GM03348 (cell line): ENCODE measurements at places on chromosomes 4 and X.
A peak's percentile ranks its signal among the peaks of the same experiment; 100 is the strongest.

DNA sequence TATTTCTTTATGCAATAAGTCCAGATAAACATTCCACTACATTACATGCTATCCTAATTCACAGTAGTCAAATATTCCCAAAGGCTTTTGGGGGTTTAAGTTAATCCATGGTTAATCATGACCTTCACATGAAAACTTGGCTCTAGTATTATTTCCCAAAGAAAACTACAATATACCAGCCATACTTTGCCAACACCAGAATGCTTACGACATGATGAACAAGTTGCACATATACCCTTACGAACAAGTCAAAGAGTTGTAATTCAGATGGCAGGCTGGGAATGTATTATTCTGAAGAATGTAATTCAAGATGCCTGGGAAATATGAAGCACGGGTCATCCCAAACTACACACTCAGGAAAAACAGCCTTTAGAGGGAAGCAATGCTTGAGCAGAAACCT lies 499.6 kb downstream of the PPARGC1A start:
- no peak for DNase-seq

DNA sequence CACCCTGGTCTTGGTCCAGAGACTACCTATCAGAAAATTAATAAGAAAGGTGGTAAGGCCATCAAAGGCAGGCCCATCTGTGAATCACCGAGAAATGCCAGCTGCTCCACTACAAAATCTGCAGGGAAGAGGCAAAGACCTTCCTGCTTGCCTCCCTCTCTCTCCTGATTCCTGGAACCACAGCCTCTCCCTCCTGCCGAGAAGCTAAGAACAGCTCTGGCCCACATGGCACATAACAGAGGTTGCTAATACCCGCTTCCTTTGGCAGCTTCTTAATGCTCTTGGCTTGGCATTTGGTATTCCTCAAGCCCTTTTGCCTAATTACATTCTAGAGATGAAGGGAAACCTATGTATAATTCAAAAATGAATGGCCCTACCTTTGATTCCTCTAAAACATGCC lies 32.9 kb downstream of the RAI2 start:
- no peak for DNase-seq

- DNase-seq: no peak
Observed at GRCh38 chr4:140641789-140642439, 73.2 kb upstream of the UCP1 start.

DNA sequence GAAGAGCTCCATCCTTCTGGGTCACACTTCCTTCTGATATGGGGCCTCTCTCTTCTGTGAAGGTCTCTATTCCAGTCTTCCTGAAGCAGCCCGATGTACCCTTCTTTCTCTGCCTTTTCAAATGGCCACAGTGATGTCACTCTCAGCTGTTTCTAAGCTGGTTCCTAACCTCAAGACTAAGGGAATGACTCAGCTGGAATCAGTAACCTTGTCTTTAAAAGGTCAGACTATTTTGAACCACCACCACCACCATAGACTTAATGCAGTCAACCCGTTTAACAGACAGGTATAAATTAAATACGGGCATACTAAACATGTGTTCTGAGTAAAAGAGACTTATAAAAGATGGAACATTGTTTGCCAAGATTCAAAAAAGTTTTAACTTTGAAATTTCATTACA lies 121.0 kb downstream of the PPA2 start:
- DNase-seq: no peak

DNA sequence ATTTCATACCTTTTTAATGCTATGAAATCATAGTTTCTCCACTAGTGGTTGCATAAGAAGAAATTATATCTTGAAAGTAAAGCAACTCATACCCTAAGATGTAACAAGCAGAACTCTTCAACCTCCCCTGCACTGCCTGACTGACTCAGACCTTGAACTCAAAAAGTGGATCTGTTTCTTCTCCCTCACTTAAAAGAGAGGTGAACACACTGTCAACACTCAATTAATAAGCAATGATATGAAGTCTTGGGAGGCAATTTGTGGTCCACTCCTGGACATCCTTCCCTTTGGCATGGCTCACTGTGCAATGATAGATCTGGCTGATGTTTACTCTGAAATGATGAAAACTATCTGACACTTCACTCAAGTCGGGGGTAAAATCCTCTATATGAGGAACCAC lies 282.0 kb upstream of the DKK2 start:
- DNase-seq: no peak

GRCh38 chr4:121072224-121073003 lies at the start of gene NDNF:
Gene NDNF (minus strand): TSS chr4:121072535. CDS start chr4:121045837, 26,698 bp downstream.
- DNase-seq: peak; percentile 73

- DNase-seq: no peak
Observed at GRCh38 chr4:138409670-138410069, 167.5 kb upstream of the SLC7A11 start.

- DNase-seq: no peak
Observed at GRCh38 chr4:135368831-135369230, 1167.2 kb upstream of the PABPC4L start.

DNA sequence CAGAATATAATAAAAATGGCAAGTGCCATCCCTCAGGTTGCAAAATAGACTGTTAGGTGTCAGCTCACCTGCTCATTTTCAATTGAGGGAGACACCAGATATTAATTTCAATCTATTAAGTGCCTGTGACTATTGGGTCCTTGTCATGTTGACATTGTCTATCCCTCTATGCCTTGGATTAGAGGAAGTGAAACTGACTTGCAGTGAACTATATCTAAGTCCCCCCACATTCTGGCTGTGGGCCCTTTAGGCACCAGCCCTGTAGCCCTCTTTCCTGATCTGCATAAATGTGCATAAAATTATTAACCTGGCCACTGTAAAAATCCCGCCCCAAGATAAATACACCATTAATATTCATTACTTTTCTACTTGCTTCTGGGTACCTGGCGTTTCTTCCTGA lies 293.0 kb upstream of the CLNK start:
- DNase-seq: no peak

GRCh38 chr4:55355555-55355954 lies 9.5 kb downstream of the SRD5A3 start:
- DNase-seq: no peak

GRCh38 chrX:150967786-150968185 lies 15.3 kb upstream of the HMGB3 start:
- no peak for DNase-seq

DNA sequence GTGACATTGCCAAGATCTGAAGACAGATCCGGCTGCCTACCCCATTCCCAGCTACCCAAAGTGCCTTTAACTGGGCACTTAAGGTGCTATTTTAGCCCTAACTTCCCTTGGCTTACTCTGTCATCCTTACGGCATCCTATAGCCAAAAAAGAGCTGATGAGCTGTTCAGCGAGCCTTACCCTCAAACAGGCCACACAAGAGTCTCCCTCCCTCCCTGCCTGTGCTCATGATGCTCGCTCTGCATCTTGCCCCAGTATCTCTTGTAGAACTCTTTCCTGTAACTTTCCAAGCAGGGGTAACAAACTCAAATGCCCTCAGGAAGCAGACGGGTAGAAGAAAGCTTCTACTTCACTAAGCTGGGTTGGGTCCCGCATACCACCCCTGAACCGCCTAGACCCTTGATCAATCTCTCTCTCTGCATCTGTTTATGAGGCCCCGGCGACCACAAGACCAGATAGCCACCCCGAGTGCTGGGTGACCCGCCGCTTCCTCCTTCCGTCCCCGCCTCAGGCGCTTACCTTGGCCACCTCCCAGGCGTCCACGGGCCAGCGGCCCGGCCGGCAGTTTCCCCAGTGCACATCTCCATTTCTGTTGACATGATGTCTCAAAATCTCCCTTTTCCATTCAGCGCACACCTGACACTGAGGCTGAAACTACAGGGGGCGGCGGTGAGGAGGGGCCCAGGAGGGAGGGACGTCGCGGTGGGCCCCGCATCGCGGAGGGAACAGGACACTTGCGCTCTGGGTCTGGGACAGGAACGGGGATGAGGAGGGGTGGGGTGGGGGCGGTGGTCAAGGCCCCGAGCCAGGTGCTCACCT lies 663 bp downstream of the CXorf38 start:
- peak; percentile 37 for DNase-seq

- no peak for DNase-seq
Observed at GRCh38 chr4:119302073-119302832, 19.7 kb downstream of the FABP2 start.

DNA sequence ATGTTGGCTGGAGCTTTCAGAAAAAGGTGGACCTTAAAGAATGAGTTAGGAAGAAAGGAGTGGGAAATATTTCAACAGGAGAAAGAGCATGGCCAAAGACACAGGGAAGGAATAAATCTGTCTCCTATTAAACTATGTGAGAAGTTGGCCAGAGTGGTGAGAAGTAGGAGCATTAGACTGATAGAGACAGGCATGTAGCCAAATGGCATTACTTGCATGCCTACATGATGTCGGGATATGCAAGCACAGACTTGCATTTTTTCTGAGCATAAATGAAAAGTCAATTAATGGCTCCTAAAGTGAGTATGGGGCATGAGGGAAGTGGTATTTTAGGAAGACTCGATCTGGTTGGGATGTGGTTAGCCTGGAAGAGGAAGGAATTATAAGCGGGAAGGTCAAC lies 279.6 kb upstream of the PITX2 start:
- no peak for DNase-seq

DNA sequence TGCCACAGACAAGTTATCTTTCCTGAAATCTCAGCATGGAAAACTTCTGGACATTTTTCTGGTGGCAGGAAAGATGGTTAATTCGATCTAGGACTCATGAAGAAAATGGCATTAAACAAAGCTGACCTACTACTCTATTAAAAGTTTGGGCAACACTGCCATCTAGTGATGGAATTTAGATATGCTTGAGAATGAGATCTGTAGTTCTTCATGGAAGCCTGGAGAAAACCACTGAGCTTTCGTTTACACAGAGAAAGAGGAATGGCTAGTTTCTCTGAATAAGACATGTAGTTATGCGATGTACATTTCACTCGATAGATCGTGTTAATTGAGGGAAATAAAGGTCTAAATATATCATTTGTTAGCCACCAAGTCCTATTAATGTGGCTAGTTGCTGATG lies 51.7 kb upstream of the CHRDL1 start:
- peak; percentile 49 for DNase-seq

DNA sequence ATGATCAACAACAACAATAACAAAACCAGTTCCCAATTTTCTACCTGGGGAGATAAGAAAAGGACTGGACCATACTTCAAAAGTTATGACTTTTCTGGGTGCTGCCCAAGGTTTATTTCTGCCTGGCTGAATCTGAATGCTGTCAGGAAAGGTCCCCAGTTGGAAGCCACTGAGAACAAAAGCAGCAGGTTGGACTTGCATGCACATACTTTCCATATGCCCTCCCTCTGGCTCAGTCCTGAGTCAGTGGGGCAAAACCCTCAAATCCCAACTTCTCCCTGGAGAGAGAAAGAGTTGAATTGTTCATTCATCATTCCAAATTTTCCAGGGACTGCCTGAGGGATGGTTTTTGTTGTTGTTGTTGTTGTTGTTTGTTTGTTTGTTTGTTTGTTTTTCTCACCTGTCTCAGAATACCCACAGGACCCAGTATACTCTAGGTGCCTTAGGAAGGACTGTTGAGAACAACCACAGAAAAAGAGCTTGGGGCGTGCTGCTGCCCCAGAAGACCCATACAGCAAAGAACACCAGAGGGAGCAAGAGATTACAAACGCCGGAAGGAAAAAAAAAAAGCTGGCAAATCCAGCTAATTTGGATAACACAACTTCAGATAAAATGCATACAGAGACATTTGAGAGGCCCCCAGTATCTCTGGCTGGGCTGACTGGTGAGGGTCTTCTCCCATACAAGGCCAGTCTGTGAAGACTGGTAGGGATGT lies 138.9 kb upstream of the INPP4B start:
- DNase-seq: peak; percentile 24

- no peak for DNase-seq
Observed at GRCh38 chr4:62601737-62602136, 1401.6 kb downstream of the ADGRL3 start.

GRCh38 chr4:173415885-173416653 lies 17.2 kb upstream of the SCRG1 start:
- no peak for DNase-seq

DNA sequence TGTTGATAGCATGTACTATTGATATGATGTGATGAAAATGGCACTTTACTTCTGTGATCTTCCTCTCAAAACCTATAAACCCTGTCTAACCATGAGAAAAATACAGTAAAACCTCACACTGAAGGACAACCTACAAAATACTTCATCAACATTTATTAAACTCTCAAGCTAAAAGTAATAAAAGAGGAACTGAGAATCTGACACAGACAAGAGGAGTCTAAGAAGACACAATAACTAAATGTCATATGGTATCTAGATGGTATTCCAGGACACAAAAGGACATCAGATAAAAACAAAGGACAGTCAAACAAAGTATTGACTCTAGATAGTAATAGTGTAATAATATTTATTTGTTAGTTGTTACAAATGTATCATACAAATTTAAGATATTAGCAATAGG lies 655.3 kb downstream of the SH3BGRL start:
- DNase-seq: no peak
